ENCODE measurements at places on chromosomes 1 and 21.

DNA sequence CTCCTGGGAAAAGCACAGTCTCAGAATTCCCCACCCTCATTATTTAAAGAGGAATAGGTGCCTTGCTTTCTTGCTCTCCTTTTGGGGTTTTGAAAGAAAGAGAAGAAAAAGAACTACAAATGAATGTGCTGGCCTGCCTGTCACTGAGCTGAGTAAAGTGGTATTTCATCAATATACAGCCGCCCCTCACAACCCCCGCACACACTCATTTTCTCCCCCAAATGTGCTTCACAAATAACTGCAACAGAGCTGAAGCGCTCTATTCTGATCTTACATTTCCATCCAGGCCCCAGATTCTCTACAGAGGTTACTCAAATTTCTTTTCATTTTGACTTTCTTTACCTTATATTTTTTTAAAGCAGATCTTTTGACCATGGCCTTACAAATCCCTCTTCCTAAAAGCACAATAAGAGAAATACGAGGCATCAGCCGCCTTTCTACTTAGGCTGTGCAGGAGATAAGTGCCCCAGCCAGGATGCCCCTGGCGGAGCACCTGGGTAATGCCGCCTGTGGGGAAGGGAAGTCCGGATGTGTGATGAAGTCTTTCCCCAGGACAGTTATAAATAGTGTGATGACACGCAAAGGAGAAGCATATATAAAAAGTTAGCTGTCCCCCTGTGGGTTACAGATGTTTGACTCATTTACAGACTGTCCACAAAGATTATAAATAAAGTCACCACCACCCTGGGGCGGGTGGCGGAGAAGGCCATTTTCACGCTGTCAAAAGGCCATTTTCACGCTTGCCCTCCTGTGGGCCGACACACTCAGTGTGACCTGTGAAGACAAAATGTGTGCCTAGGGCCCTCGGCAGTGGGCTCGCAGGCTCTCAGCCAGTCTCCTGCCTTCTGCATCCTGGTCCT is 6.5 kb downstream of the KCNN3 start:
- DNase-seq = no peak

GRCh38 chr1:35857830-35858229 is 25.2 kb upstream of the AGO1 start:
- no peak for DNase-seq

- DNase-seq = no peak
These were observed 23.9 kb downstream of the ZNF362 start for GRCh38 chr1:33280091-33280661.

DNA sequence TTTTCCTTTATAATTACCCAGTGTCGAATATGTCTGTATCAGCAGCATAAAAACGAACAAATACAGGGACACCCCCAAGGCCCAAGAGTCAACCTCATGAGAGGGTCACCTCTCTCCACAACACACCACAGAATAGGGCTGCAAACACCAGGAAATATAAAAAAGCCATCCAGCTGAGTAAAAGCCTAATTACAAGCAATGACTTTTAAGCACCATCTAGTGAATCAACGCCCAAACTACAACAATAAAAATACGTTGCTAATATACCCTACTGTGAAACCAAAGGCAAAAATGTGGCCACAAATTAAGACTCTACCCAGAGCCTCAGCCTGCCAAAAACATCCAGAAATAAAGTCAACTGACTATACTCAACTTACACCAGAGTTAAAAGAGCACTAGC is 817.9 kb upstream of the NEGR1 start:
- DNase-seq = no peak

DNA sequence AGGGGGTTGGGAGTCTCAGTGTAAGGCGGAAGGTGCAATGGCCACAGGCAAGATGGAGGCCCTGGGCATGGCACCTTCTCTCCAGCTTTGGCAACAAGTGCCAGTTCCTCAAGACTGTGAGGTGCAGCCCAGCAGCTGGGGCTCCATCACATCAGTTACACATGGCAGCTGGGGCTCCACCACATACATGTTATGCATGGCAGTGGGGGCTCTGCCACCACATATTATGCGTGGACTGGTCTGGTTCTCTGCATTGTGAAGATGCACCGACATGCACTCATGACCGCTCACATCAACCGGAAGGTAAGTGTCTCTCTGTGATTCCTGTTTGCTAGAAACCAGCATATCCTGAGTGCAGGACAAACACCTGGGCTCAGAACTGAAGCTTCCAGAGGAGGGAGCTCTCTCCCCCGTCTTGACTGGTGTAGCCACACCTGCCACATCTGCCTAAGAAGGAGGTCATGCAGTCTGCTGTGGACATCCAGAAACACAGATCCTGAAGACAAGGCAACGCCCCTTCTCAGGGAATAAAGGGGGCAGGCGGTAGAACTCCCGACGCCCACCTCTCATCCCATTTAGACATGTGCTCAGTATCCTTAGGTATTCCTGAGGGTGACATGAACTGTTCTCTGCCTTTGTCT is 104.1 kb upstream of the TMPRSS2 start:
- DNase-seq = no peak

DNA sequence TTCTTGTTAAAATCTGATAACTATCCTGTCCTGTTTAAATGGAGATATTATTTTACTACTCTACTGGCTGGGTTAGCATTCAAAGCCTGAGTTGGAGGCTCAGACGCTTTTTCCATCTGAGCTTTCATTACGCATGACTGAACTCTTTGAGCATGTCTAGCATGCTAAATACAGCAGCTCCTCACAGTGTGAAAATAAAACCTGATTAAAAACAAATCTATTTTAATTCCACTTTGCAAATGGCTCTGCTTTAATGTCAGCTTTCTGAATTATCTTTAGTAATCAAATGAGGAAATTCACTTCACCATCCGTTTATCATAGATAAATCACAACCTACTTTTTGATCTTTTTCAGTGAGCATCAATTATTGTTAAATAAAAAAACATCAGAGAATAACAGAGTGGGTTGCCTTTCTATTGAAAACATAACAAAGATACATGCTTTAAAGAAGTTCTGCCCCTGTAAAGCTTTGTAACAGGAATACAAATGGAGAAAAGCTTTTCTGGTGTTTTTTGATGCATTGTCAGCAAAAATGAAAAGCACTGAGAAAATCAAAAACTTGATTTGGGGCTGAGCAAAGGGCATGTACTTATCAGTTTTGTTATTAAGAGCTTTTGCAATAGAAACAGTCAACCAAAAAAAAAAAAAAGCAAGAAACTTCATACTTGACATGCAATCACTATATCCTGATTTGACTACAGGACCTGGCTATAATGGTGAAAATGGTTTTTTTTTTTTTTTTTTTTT is 3.5 kb upstream of the SPEN start:
- DNase-seq = no peak

DNA sequence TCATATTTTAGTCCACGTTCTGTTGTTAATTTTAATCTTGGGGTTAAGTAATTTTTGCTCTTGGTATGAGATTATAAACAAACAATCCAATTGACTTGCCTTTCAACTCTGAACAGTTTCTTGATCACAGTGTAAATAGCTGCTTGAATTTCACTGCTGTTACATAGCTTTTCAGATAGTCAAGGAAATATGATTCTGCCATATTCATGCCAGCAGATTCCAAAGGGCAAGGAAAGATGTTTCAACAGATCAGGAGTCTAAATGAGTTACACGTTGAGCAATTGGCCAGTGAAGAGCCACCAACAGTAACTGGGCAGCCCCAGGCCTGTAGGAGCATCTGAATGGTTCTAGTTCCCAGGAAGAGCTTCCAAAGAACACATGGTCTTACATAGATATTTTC is 93.6 kb downstream of the LEPR start:
- no peak for DNase-seq

- DNase-seq = no peak
These were observed 114.8 kb upstream of the NCAM2 start for GRCh38 chr21:20883408-20883800.

DNA sequence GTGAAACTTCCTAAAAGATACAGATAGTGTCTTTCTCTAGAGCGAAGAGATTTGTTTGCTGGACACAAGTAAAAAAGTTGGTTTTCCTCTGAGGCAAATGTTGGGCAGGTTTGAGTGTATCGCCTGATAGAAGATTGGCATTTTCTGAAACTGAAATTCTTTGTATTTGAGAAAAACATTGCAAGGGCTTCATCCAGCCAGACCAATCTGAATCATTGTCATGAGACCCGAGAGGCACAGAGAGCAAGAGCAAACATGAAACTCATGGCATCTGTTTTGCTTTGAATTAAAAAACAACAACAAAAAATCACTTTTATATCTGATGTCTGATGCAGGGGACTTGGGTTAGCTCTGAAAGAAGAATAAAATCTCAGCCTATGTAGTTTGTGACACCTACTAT is 379.3 kb upstream of the NCAM2 start:
- DNase-seq = no peak

GRCh38 chr1:244052728-244053312 is 1.7 kb downstream of the ZBTB18 start:
- DNase-seq = no peak

GRCh38 chr1:201024625-201024998 is 1.1 kb upstream of the KIF21B start:
- no peak for DNase-seq

GRCh38 chr1:116332451-116332850 is 40.6 kb upstream of the ATP1A1 start:
- DNase-seq = no peak

DNA sequence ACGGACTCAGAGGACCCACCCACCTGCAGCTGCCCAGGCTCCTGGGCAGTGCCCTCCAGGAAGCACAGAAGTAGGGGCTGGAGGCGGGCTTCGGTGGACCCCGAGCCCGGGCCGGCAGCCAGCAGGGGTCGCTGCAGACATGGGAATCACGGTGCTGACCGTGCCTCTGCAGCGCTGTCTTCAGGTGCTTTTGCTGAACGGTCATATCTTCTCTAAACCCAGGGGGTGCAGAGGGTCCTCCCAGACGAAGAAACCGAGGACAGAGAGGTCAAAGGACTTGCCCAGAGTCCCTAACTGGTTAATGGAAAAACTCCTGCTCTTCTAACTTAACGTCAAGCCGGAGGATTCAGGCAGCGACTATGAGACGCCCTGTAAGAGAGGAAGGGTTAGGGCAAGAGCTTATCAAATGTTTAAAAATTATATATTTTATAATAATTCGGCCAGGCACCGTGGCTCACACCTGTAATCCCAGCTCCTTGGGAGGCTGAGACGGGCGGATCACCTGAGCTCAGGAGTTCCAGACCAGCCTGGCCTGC is 21.5 kb upstream of the LEFTY2 start:
- no peak for DNase-seq

Data from NCI-H1048 (cell line).